ENCODE measurements at places on chromosomes 1 and 21. TPM values are rescaled to one million over a fixed set of nuclear protein-coding genes. Genes with fewer than 3 reads are reported as not detected.

SMYD2 gene
- 37.6 TPM for polyA plus RNA-seq

DNA sequence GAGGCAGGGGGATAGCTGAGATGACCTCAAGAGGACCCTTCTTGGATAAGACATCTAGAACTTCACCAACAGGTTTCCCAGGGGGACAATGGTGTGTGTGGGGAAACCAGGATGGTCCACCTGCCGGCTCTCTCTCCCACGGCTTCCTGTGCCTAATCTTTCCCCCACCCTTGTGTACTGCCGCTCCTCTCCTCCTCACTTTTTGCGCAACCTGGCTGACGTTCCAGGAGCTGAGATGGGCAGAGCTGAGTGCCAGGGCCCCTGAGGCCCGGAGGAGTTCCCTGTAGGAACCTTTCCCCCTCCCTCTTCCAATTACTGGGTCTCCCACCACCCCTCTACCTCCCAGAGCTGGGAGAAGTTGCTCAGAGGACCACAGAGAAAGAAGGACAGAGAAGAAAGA is 6.9 kb downstream of the SLC26A9 start:
- DNase-seq, result no peak

- no peak for DNase-seq
These were observed 59.5 kb downstream of the ENAH start for GRCh38 chr1:225593414-225593813.

DNA sequence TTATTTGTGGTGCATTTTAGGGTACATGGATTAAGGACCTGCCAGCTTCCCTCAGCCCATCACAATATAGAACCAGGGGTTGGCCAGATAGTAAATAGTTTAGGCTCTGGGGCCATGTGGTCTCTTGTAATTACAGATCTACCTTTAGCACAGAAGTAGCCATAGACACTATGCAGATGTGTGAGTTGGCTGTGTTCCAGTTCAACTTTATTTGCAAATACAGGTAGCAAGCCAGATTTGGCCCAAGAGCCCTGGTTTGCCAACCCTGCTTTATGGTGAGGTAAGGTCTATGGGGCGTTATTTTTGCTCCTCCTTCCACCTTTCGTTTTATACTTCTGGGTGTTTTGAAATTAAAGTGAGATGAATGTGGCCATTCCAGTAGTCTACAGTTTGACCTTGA is 48.7 kb downstream of the MRPS6 start:
- DNase-seq, result no peak

GRCh38 chr1:246418565-246419312 is 88.3 kb downstream of the SMYD3 start:
- DNase-seq, result no peak

GRCh38 chr1:117237726-117238381 is 27.1 kb upstream of the VTCN1 start:
- no peak for DNase-seq

DNA sequence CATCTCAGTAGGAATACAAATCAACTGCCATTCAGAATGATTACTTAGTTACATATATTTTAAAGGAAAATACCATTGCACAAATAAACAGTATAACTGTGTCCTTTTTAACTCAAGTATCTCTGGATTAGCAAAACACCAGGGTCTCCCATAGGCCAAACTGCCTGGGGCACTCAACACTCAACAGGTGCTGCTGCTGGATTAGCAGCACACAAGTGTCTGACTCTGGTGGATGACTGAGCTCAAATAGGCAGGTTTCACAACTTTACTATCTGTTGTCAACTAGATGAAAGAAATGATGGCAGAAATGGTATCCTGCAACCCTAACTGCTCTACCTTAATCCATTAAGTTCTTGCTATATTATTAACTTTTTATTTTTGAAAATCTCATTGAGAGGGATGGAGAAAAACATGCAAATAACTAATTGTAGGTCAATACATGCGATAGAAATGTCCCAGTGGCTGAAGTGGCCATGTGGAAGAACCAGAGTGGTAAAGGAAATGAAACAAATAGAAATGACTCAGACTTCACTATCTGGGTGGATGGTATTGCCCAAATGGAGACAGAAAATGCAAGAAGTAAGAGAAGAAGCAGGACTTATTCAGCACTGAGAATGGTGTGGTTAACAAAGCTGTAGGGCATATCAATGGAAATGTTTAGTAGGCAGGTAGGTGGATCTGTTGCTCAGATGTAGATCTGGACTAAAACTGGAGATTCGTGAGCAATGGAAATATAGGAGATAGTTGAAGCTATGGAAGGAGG is 90.8 kb upstream of the CCDC190 start:
- no peak for DNase-seq

GRCh38 chr1:212225871-212226302 is 59.3 kb upstream of the PPP2R5A start:
- no peak for DNase-seq

- no peak for DNase-seq
These were observed 187.1 kb downstream of the CAMTA1 start for GRCh38 chr1:6972399-6972798.

GRCh38 chr1:19926296-19927129 is 3.1 kb upstream of the PLA2G2E start:
- DNase-seq, result no peak

GRCh38 chr21:44973598-44973997 is 33.8 kb downstream of the SLX9 start:
- DNase-seq, result no peak

IBA57 gene
- 4.2 TPM for polyA plus RNA-seq

DNA sequence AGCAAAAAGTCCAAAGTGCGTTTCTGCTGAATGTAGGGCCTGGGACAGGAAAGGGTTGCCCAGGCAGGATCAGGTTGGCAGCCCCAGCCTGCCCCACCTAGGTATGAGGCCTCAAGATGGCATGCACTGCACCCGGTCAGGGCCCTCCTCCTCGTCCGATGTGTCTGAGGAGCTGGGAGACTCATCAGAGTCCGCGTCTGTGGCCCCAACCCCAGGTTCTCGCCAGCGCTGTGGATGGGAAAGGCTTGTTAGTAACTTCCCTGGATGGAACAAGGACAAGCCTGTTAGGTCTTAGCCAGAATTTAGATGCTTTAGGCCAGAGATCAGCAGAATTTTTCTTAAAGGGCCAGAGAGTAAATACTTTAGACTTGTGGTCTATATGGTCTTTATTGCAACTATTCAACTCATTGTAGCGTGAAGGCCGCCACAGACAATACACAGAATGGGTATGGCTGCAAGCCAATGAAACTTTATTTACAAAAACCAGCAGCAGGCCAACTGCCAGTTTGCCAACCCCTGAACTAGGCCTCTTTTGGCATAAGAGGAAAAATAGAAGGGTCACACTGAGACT is 12.4 kb downstream of the PEA15 start:
- DNase-seq, result no peak

DNA sequence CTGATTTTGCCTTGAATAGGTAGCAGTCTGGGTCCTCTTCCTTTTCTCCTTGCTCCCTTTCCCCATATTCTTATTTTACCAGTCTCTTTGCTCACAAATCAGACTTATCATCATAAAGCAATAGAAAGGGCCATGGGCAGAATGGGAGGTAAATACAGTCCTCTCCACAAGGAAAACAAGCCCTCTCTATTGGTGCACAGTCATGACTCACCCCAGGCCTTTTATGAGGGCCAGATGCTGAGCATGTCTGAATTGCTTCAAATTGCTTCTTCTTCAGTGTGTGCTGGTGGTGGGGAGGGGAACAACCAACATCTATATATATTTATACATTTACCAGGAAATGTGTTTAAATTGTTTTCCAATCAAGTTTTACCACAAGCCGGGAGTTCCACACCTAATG is 75.2 kb downstream of the GFI1 start:
- DNase-seq, result no peak

DNA sequence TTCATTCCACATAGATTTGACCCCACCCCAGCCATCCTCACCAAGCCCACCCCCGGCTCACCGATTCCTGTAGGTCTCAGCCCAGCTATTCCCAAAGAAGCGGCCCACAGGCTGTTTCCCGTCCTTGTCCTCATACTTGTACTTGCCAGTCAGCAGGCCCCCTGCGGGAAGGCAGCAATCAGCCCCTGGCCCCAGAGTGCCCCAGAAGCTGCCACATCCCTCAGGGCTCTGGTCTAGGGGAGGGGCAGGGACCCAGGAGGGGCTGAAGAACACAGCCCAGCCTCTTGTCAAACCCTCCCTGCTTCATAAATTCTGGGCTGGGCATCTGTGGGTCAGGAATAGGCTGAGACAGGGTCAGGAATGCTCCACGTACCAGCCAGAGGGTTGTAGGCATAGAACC is 5.0 kb downstream of the AKR7A2 start:
- DNase-seq, result no peak

DNA sequence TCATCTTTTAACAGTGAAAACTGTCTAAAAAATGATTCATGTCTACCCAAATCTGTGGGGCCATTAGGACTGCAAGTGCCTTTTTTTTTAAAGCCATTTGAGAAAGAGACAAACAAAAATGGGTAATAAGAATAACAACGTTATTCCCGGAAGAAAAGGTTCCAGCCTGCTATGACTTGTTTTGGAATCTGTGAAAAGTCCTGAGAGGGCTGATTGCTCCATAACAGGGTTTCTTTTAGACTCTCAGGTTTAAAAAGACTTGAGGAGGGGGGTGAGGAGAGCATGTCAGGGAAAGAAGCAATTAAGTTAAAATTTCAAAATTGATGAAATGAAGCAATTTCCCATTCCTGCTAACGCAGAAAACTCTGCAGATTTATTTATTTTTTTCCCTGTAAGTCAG is 56.4 kb downstream of the CACHD1 start:
- no peak for DNase-seq

HCRTR1 gene
- polyA plus RNA-seq, result not detected

Data from naive thymus-derived CD8-positive, alpha-beta T cell (primary cell).